ENCODE measurements at places on chromosomes 12 and 14.

DNA sequence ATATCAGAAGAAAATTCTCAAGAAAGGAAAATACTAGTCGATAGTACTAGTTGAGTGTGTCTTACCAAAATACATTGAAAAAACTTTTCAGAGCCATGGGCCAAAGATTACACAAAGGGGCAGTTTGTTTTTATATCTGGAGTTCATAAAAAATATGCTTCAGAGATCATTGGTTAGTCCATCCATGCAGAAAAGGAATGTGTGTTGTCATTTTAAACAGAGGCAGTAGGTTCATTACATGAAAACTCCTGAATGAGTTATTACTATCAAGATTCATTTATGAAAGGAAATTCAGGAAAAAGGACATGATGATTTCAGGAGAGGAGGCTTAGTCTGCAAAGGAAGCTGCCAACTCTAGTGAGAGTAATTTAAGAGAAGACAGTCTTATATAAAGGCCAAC lies 354.8 kb downstream of the AEBP2 start:
- H3K36me3 ChIP-seq = no peaks in the 10 kb centered on the region
- no peaks in the 10 kb centered on the region for H3K4me1 ChIP-seq
- no peak for DNase-seq
- no peak overlapping the region for H3K27ac ChIP-seq
- no peaks in the 10 kb centered on the region for H3K27me3 ChIP-seq
- no peak overlapping the region for H3K4me3 ChIP-seq

DNA sequence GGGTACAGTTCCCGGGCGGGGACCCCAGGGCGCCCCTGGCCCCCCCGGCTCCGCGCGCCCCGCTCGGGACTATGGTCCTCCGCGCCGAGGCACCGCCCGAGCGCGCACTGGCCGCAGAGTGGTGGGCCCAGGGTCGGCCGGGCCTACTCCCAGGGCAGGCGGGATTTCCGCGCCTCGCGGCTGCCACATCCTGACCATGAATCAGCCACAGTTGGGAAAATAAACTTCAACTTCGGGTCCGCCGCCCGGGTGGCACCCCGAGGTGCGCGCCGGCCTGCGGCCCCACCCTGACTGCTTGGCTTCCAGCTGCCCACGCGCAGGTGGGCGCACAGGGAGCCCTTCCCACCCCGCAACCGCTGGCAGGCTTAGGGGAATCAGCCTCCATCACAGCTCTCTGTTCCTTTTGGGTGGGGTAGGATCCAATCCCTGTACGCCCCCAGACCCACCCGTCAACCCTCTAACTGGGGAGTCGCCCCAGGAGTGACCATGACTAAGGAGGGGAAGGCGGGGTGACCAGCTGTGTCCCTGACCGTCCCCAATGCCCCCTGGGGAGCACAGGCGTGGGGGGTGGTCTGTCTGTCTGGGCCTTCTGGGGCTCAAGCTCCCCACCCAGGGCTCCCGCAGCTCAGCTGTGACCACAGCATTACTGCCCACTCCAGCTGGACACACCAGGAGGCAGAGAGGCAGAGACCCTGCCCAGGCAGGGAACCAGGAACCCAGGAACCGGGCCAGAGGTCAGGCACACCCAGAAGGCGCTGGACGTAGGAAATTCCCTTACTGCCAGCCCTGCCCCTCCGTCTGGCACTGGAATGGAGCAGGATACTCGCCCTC lies 678 bp downstream of the INF2 start:
- peaks cover 30% of the 10 kb centered on the region for H3K4me1 ChIP-seq
- no peak for DNase-seq
- H3K4me3 ChIP-seq = peak overlapping the region; percentile 94
- H3K27me3 ChIP-seq = peaks cover 25% of the 10 kb centered on the region
- peak overlapping the region; percentile 62 for H3K27ac ChIP-seq
- H3K36me3 ChIP-seq = no peaks in the 10 kb centered on the region

- peaks cover 7% of the 10 kb centered on the region for H3K4me1 ChIP-seq
- H3K4me3 ChIP-seq = no peak overlapping the region
- no peak for DNase-seq
Observed at GRCh38 chr14:23076785-23077408, 18.0 kb downstream of the ACIN1 start.

DNA sequence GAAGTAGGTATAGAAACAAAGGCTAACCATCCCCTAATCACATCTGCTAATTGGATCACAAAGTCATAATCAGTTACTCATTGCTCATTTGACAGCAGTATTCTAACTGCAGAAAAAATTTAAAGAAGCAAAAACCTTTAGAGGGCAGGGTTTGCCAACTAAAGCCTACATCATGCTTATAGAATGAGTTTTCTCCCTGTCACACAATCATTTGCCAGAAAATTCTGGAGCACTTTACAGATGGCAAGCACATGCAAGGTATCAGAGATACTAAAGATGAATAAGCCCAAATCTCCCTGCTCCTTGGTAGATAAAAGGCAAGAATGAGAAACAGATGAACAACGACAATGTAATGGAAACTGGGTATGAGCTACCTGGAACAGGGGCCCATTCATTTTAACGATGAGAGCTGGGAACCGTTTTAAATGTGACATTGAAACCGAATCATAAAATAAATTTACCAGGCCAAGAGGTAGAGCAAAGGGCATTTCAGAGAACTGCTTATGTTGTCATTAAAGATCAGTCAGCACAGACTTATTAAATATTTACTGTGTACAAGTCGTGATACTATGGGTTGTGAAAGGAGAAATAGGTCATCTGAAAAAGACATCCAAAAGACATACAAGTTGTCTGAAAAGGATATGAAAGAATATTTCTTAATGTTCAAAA lies 211.4 kb upstream of the ABCD2 start:
- H3K27ac ChIP-seq = no peak overlapping the region
- H3K4me3 ChIP-seq = no peak overlapping the region
- H3K27me3 ChIP-seq = no peaks in the 10 kb centered on the region
- no peaks in the 10 kb centered on the region for H3K4me1 ChIP-seq
- DNase-seq = no peak

- H3K36me3 ChIP-seq = no peaks in the 10 kb centered on the region
- no peaks in the 10 kb centered on the region for H3K27me3 ChIP-seq
- DNase-seq = no peak
- H3K4me3 ChIP-seq = no peak overlapping the region
Observed at GRCh38 chr12:619346-619745, 43.9 kb downstream of the NINJ2 start.

GRCh38 chr14:106652494-106652893 lies 1126.1 kb downstream of the TMEM121 start:
- H3K27me3 ChIP-seq = no peaks in the 10 kb centered on the region
- H3K36me3 ChIP-seq = no peaks in the 10 kb centered on the region
- H3K27ac ChIP-seq = no peak overlapping the region
- no peaks in the 10 kb centered on the region for H3K4me1 ChIP-seq
- H3K4me3 ChIP-seq = no peak overlapping the region

DNA sequence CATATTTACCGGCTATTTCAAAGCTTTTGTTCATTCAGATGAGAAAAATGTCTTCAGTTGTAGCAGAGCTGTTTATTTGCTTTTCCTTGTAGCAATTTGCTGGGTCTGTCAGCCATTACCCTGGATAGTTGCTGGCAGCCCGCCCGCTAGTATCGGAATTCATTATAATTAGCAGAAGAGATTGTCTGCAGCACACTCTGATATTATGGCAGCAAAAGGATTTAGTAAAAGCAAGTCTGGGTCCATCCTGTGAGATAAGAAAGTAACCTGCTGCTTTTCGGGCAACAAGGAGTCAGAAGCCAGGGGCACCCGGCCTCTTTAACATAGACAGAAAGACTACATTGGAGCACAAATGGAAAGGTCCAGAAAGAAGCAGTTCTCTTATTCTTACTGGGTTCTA lies 6.1 kb upstream of the SLC35E3 start:
- no peaks in the 10 kb centered on the region for H3K27me3 ChIP-seq
- H3K36me3 ChIP-seq = peaks cover 48% of the 10 kb centered on the region
- DNase-seq = no peak

DNA sequence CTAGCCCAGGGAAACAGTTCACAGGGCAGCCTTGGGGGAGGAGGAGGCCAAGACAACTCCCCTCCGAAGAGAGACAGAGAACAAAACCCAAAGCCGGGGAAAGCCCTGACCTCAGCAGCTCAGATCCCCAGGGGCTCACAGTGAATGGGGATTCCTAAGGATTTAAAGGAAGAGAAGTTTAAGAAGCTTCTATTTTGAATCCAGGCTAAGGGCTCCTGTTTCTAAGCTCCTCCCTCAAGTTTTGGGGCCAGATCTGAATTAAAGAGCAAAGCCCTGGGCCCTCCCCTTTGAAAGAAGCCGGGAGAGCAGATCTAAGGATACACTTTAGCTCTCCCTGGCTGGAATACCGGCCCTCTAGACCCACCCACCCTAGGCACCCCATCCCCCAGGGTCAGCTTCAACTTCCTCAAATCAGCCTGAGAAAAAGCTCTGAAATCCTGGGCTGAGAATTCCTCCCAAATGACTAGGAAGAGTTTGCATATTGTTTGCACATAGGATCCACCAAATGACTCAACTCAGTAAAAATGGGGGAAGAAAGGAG lies 3.9 kb downstream of the KDM2B start:
- peaks cover 8% of the 10 kb centered on the region for H3K27me3 ChIP-seq
- H3K27ac ChIP-seq = peak overlapping the region; percentile 39
- no peaks in the 10 kb centered on the region for H3K36me3 ChIP-seq
- H3K4me1 ChIP-seq = peaks cover 20% of the 10 kb centered on the region
- no peak for DNase-seq

DNA sequence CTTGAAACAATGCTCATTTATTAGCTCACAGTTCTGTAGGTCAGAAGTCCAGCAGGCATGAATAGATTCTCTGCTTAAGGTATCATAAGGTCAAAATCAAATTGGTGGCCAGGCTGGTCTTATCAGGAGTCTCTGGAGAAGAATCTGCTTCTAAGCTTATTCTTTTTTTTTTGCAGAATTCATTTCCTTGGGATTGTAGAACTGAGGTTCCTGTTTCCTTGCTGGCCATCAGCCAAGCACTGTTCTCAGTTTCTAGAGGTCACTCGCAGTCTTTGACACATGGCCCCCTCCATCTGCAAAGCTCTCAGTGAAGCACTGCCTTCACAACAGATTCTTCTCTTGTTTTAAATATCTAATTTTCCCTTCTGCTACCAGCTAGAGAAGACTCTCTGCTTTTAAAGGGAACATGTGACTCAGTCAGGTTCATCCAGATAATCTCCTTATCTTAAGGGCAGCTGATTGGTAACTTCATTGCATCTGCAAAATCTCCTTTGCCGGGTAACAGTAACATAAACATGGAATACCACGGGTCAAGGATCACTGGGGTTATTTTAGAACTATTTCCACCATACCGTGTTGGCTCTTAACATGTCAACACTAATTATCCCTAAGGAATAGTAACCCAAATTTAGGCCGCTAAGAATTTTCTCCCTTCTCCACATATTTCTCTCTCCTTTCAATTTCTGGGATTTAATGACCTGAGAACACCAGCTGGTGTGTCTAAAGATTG lies 25.3 kb downstream of the RHOJ start:
- no peak overlapping the region for H3K27ac ChIP-seq
- H3K4me3 ChIP-seq = no peak overlapping the region
- H3K4me1 ChIP-seq = no peaks in the 10 kb centered on the region
- no peak for DNase-seq

DNA sequence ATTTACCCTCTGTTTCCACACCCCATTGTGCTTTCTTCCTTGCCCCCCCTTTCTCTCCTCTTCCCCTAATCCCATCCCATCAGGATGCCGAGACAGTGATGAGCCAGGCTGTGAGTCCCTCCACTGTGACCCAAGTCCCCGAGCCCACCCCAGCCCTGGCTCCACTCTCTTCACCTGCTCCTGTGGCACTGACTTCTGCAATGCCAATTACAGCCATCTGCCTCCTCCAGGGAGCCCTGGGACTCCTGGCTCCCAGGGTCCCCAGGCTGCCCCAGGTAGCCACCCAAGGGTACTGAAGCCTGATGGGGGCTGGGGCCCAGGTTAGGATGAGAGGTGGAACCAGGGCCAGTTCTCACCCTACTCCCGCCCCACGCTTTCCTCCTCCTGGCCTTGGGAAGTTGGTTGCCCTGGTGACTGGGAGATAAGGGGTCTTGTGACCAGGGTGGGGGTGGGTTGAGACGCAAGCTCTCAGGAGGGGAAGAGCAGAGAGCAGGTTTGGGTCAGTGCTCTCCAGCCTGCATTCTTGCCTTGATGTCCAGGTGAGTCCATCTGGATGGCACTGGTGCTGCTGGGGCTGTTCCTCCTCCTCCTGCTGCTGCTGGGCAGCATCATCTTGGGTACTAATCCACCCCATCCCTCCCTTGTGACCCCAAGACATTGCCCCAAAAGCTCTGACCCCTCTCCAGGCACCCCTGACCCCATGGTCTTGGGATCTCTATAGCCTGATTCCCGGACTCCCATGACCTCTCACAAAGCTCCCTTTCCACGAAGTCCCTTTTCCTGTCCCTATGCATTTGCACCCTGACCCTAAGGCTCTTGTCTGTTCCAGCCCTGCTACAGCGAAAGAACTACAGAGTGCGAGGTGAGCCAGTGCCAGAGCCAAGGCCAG lies 1.2 kb downstream of the AMHR2 start:
- peak; percentile 32 for DNase-seq
- no peaks in the 10 kb centered on the region for H3K27me3 ChIP-seq
- no peak overlapping the region for H3K4me3 ChIP-seq
- H3K36me3 ChIP-seq = no peaks in the 10 kb centered on the region
- H3K27ac ChIP-seq = no peak overlapping the region
- no peaks in the 10 kb centered on the region for H3K4me1 ChIP-seq

GRCh38 chr12:71242511-71242910 lies 84.7 kb upstream of the TSPAN8 start:
- DNase-seq = no peak
- no peaks in the 10 kb centered on the region for H3K4me1 ChIP-seq
- no peaks in the 10 kb centered on the region for H3K36me3 ChIP-seq

DNA sequence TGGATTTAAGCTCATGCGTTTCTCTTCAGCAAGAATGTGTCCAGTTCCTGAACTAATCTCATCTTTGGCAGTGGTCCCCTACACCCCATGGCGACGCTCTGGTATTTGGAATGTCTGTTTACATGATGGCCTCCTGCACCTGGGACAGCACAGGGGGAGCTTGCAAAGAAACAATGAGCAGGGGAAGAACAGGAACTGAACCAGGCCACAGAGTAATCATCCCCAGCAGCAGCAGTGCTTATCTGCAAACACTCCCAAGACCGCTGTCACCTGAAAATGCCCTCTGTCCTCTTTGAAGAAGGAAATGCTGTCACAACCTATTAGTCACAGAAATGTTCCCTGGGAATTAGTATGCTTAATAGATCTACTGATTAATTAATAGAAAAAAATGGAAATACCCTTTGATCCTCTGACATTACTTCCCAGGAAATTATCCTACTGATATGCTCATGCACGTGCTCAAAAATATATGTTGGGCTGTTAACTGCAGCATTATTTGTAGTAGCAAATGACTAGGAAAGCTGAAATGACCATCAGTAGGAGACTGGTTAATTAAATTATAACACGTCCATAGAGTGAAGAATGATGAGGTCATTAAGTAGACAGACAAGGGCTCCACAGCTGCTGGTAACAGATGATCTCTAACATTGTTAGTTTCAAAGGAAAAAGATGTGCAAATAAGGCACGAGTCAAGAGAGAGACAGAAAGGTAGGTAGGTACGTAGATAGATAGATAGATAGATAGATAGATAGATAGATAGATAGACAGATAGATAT lies 279.3 kb upstream of the FLRT2 start:
- H3K27ac ChIP-seq = no peak overlapping the region
- no peaks in the 10 kb centered on the region for H3K36me3 ChIP-seq
- no peak for DNase-seq
- no peaks in the 10 kb centered on the region for H3K4me1 ChIP-seq
- no peak overlapping the region for H3K4me3 ChIP-seq

- no peak for DNase-seq
- no peak overlapping the region for H3K4me3 ChIP-seq
- H3K4me1 ChIP-seq = peaks cover 5% of the 10 kb centered on the region
Observed at GRCh38 chr14:99619835-99620834, 16.1 kb upstream of the CCDC85C start.

Measured in left lung (tissue), 14 donors.